Urothelium cell line (cell line): ENCODE measurements at places on chromosomes 3 and 15.
A peak's percentile ranks its signal among the peaks of the same experiment; 100 is the strongest.

DNA sequence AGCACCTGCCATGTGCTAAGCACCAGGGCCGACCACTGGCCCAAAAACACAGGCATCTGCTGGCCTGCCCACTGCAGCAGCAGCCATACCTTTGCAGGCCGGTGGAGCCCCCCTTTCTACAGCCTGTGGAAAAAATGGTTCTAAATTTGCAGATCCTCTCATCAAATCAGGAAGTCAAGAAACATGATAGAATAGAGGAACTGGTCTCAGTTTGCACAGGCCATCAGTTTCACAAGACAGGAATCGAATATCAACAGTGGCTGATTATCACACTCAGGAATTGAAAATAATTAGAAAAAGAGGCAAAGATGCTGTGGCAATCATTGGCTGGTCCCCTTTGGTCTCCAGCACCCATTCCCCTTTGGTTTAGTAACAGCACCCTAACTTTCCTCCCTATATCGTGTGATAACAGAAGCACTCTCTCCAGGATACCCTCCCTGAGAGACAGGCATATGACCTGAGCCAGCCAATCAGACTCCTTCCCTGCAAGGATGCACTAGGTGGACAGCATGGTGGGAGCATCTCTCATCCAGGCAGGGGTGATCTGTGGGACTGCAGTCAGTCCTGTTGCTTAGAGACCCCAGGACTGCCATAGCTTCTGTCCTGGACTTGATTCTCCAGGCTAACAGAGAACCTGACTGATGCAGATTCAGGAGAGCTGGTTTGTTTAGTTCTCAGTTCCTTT, 3.5 kb upstream of the PAK6 start:
- DNase-seq: no peak

DNA sequence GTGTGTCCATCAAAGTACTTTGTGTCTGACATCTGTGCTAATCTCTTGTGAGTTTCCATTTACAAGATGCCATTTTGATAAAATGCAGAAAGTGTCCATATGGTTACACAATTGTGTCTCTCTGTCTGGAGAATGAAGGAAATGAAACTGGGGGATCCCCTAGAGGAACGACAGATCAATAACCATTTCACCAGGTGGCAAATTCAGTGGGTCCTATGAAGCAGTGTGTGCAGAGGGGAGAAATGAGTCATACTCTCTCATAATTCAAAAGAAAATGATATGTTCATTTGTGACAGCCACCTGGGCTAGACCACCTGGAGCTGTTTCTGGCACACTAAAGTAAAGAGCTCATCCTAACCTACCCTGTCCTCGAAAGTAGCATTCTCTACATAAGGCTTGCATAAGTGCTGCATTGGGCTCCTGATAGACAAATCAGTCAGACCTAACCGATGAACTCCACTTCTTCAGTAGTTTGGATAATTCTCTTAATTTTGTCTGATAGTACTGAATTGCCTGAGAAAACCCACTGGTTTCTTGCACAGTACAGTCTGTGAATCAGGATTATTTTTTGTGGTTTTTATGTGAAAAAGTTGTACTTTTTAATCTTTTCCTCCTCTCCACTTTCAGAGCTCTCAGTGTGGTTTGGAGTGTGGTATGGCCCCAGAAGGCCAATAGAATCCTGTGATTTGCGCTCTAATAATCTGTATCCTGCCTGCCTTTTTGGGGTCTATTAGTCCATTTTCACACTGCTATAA, 10.3 kb upstream of the CD47 start:
- DNase-seq: no peak

- no peak for DNase-seq
Measured at GRCh38 chr3:188685789-188686188, 486.0 kb upstream of the TPRG1 start.

DNA sequence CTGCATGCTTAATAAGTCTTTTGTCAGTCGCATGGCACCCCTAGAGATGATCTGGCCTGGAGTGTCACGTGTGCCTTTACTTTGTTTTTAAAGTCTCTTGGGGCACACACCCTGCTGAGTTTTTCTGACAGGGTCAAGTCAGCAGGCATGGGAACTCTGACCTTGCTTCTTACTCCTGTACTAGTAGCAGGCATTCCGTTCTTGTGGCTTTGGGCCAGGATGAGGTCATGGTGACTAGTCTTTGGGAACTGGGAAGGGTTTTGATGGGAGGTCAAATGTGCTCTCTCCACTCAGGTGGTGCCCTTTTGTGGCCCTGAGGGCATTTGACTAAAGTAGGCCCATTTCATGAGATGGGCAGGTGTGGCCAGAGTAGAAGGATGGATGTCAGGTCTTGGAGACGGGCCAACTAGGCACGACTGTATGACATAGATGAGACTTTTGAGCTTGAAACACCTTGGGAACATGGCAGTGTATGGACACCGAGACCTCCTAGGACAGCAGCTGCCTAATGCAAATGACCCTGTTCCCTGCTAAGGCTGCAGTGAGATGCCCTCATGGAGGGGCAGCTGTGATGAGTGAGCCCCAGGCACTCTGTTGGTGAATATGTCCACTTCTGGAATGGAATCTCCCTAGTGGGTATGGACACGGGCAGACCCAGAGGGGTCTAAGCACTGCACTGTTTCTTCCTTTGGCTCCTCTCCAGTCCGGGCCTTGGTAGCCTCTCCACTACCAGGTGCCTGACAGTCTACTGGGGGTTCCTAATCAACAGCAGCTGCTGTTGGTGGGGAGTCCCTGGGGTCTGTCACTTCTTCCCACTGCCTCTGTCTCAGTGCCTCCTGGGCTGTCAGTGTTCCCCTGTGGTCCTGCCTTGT, 16.4 kb downstream of the SRPRB start:
- peak; percentile 76 for DNase-seq

GRCh38 chr15:92877416-92877815, 22.7 kb upstream of the CHD2 start:
- DNase-seq: no peak

- DNase-seq: no peak
Measured at GRCh38 chr15:54159012-54159411, 180.8 kb downstream of the UNC13C start.

DNA sequence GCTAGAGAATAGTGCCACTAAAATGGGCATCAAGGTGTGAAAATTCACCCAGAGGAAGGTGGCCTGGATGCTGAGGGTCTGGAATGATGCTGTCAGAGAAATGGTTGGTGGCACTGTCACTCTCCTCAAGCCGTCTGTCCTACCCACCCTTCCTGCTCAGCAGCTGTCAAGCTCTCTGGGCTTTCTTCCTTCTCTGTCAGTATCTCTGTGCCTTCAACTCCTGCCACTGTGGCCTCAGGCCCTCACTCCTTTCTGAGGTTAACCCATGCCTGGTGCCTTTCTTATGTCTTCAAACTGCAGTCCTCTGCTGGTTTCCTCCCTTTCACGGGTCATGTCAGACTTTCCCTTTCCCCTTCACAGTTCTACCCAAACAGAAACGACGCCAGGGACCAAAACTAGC, 4.4 kb downstream of the MYO5C start:
- DNase-seq: no peak
